ENCODE measurements at places on chromosomes 5 and 9. TPM values are rescaled to one million over a fixed set of nuclear protein-coding genes. Genes with fewer than 3 reads are reported as not detected.

DNA sequence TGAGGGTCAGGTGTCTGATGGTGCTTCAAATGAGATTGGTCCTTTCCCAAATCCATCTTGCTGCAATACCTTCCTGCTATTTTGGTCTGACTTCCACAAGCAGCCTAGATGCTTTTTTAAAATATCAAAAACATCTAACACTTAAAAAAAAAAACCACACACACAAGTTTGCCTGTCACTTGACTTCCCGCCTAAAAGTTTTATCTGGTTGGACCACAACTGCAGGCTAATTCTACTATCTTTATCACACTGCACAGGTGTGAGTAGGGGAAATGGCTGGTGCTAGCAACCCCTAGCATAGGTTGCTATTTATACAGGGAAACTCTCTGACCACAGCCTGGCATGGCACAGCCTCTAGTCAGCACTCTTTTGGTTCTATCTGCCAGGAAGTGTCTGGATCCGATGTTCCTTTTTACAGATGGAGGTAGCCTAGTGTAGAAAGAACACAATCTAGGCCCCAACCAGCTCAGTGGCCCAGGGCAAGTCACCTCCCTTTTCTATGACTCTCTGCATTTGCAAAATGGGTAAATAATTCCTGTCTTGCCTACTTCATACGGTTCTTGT, at the start of gene HEMGN:
Gene HEMGN (minus strand): TSS at position 92 of the 564 bp plus-strand sequence. CDS start 36 bp downstream, at position 56.
- DNase-seq = no peak

DNA sequence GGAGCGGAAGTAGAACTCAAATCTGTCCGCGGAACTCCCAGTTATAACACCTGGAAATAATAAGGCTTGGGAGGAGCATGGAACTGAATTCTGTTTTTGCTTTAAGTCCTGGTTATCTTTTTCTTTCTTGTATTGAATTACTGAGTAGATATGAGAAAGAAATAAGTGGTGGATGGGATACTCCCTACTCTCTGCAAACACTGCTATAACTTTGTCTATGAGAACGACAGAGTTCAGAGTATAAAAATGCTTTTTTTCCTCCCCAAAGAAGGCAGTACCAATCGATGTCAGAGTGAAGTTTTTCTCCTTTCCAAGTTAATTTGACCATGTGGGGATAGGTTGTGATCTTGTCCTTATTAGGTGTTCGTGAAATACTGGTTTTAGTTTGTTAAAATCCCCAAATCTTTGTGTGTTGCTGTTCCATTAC, 1.2 kb downstream of the RIC1 start:
- peak; percentile 62 for DNase-seq

CANX gene
- 625 TPM for total RNA-seq

NCS1 gene
- 30.0 TPM for total RNA-seq

NDST1 gene
- total RNA-seq = 44.2 TPM

GRCh38 chr5:123752552-123753179, 240.7 kb downstream of the CSNK1G3 start:
- DNase-seq = peak; percentile 88

GRCh38 chr9:86749161-86749893, 198.0 kb downstream of the GAS1 start:
- no peak for DNase-seq

GRCh38 chr9:95004411-95005277, 278.1 kb downstream of the AOPEP start:
- DNase-seq = peak; percentile 60

DNA sequence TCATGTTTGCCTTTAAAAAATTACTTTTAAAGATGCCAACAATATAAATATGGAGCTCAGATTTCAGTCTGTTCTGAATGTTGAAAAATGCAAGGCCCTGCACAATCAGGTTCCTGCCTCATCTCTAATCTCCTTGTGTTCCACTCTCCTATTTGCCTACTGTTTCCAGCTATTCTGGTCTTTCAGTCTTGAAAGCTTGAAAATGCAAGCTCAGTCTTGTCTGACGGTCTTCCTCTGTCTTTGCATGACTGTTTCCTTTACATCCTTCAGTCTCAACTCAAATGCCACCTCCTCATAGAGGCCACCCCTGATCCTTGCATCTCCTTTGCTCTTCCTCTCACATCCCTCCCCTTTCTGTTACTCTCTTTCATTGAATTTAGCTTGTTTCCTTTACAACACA, 354.9 kb downstream of the KIF4B start:
- DNase-seq = no peak

GRCh38 chr5:60453186-60453976, 246.6 kb downstream of the DEPDC1B start:
- no peak for DNase-seq

GRCh38 chr9:127714020-127714750, 1.3 kb downstream of the PTRH1 start:
- no peak for DNase-seq

DNA sequence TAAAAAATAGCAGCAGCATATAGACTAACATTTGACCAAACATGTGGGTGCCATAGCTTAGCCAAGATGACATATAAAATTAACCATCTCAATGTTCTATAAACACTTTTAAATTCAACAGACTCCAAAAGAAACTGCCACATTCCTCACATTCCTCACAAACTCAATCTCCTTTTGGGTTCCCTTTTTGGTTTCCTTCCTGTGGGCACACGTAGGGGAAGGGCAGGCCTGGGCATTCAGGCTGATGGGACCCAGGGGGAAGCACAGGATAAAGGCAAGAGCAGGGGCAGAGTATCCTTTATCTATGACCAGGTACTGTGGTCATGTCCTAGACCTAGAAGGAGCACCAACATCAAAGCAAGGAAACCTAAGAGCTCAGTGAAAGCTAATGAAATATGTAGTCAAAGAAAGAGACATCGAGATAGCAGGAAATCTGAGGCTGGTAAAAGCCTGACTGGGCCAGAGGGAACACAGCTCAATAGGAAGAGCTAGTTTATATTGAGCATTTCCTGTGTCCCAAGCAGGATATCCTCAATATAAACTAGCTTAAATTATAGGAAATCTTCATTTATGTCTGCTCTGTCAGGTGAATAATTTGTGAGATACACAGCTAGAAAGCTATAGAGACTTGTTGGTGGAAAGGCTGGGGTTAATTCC, 13.6 kb upstream of the ERAP1 start:
- DNase-seq = peak; percentile 70

- peak; percentile 39 for DNase-seq
Observed at GRCh38 chr5:160166973-160167623, 47.8 kb upstream of the PWWP2A start.

DNA sequence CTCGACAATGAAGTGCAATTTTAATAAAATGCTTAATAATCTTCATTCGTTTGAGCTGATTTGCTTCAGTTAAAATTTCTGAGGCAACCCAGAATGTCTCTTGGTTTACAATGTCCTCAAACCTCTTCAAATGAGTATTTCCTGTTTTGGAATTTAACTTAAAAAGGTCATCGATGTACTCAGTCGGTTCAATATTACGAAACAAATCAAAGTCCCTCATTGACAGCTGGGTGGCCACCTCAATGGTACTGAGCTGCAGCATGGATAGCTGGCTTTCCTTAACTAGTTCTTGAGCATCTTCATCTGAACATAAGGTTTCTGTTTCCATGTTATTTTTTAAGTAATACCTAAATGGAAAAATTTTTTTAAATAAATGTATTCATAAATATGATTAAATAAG, 173.3 kb downstream of the RAPGEF6 start:
- no peak for DNase-seq

- DNase-seq = no peak
Observed at GRCh38 chr9:133261753-133262120, 13.3 kb downstream of the ABO start.

- DNase-seq = peak; percentile 56
Observed at GRCh38 chr5:172106511-172107356, 81.3 kb downstream of the STK10 start.

DNA sequence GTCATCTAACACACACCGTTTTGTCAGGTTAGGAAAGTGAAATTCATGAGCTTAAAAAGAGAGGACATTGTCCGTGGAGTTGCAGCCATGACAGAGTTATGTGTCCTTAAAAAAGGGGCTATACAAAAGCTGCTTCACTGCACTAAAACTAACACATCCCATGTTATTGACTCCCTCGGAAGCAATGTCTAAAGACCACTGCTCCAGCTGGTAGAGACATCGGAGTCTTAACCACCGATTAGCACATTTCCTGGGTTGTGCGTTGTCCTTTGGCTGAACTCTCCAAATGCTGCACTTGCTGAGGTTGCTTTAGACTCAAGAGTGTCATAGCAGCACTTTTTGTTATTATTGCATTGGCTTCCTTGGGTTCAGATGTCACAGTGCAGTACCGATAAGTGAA, 128.3 kb upstream of the C9orf72 start:
- DNase-seq = peak; percentile 5

NIPAL4 gene
- total RNA-seq = 0.44 TPM

- DNase-seq = no peak
Observed at GRCh38 chr5:7793895-7794294, 57.0 kb downstream of the CFAP90 start.

CTSV gene
- total RNA-seq = 11.2 TPM
